Stimulated activated CD4-positive, alpha-beta T cell treated with anti-CD3 and anti-CD28 coated beads, Interleukin-12 subunit alpha, Interleukin-12 subunit beta, amount 100 ng/mL, for 48 hours (primary cell): ENCODE measurements at places on chromosomes 5 and 9.
A peak's percentile ranks its signal among the peaks of the same experiment; 100 is the strongest.

GRCh38 chr9:111078391-111079038 is 40.2 kb upstream of the LPAR1 start:
- DNase-seq, result no peak

GRCh38 chr5:169389318-169389717 is 88.4 kb upstream of the SLIT3 start:
- DNase-seq, result no peak

DNA sequence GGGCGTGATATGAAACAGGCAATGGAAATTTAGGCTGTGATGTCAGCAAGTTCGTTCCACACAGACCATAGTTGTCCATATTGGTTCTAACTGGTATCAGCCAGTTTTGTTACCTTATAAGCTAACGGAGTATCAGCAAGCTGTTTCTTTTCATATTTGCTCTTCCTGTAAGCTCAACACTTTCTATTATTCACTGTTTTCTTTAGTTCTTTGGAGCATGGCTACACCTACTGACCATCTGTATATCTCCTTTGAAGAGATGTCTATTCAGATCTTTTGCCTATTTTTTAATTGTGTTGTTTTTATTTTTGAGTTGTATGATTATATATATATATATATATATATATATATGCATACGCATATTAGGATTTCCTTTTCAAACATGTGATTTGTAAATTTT is 1057.2 kb upstream of the CDH10 start:
- DNase-seq, result no peak

DNA sequence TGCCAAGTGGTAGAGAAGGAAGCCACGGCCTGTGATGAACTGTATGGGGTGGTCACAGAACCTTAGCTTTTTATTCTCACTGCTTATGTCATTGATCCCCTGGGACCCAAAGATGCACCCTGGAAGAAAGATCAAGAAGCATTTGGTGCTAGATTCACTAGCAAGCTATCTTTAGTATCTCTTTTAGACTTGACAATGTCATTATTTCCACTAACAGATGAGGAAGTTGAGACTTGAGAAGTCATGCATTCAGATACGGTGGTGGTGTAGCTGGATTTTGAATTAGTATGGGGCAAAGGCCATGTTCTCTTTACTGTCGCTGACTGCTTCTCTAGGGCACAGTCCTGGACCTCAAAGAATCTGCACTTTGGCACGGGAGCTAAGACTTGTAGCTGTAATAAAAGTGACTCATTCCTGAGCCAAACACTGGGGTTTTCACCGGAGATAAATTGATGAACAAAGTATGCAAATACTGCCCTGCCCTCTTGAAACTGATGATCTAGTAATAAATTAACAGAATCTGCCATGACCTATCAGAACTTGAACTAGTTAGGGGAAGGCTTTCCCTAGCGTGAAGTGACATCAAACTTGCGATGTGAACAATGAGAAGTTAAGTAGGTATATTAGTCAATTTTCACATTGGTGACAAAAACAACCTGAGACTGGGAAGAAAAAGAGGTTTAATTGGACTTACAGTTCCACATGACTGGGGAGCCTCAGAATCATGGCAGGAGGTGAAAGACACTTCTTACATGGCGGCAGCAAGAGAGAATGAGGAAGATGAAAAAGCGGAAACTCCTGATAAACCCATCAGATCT is 5.4 kb downstream of the GDA start:
- DNase-seq, result no peak

DNA sequence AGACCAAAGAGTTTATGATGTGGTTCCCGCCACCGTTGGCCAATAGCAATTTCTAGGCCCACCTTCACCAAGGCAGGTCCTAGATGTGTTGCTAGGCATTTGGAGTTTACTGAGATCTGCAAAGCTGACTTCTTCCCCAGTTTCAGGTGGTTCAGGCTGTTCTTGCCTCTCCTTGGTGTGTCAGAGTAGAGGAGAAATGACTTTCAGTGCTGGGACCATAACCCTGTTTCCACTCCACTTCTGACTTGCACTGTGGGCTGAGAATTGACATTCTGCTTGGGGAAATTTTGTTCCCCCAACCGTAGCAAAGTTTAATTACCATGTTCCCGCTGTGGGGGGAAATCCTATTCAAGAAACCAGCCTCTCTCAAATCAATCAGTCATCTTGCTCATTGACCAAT is 128.0 kb upstream of the GABRP start:
- DNase-seq, result no peak

- DNase-seq, result no peak
These were observed 232.3 kb downstream of the TLR4 start for GRCh38 chr9:117936185-117937130.

DNA sequence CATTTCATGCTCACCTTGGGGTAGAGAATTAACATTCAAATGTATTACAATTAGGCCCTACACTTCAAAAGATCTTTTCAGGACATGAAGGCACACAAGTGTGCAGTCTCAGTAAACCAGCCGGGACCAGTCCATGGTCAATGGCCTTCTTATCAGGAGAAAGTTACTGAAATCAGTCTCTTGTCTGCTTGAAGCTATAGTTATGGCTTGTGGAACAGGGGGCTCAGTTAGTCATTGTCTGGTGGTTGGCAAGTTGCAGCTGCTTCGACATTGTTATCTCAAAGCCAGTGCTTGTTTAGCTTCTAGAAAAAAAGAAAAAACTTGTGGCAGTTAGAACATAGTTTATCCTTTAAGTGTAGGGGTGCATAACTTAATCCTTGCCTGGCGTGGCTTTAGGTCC is 213.1 kb upstream of the ACO1 start:
- DNase-seq, result no peak

DNA sequence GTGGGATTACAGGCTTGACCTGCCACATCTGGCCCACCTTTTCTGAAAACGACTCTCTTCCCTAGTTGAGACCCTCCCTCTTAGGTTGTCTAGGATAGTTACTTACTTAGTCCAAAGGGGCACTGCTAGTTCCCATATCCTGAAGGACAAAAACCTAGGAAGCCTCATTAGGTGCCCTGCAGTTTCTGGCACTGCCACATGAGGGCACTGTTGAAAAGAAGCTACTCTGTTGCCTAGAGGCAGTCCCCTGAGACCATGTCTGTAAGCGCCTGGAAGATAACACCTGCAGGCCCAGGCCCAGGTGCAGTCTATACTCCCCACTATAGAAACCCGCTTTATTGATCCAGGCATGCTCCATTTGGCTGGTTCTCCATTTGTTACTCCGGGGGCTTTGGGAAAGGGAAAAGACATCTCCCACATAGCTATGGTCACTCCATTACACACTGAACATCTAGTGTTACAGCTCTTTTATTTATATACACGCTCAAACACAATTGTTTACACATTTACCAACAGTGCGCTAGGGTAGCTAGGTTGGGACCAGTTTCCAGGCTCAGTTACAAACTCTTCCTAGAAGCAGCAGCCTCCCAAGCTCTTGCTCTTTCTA is 73.4 kb upstream of the PPARGC1B start:
- DNase-seq, result no peak

DNA sequence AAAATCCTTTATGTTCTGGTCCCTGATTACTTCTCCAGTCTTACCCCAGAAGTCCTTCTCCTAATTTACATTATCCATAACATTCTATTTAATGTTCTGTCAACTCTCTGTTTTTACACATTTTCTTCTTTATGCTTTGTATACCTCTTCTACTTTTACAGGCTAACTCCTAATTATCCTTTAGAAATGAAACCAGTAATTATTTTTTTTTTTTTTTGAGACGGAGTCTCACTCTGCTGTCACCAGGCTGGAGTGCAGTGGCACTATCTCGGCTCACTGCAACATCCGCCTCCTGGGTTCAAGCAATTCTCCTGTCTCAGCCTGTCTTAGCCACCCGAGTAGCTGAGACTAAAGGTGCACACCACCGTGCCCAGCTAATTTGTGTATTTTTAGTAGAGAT is 9.0 kb downstream of the CENPK start:
- DNase-seq, result no peak

DNA sequence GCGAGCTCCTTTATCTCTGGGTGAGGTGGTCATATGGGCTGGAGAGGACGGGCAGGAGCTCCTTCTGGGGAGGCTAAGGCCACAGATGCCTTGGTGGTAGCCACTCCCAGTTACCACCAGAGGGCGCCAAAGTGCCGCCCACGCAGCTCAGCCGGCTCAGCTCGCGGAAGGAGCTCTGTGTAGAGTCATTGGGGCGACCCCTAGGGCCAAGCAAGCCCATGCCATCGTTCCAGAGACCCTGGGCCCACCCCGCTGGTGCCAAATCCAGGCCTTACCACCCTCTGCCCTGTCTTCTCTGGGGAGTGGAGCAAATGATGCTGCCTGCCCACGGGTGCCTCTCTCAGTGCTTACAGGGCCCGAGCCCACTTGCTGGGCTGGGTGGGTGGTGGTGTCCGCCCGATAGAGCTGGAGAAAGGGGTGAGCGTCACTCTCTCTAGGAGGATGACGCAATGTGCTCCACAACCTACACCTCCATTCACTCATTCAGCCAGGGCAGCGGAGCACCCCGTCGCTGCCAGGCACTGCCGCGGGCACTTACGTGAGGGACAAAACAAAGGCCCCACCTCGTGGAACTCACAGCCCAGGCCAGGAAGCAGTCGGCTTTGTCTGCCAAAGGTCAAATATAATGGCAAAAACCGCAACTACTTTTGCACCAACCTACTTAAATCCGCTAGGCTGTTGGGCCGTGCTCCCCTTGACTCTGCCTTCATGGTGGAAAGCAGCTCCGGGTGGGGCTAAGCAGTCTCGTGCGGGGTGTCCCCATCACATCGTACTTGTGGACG is 13.8 kb downstream of the TSPAN17 start:
- peak; percentile 74 for DNase-seq

DNA sequence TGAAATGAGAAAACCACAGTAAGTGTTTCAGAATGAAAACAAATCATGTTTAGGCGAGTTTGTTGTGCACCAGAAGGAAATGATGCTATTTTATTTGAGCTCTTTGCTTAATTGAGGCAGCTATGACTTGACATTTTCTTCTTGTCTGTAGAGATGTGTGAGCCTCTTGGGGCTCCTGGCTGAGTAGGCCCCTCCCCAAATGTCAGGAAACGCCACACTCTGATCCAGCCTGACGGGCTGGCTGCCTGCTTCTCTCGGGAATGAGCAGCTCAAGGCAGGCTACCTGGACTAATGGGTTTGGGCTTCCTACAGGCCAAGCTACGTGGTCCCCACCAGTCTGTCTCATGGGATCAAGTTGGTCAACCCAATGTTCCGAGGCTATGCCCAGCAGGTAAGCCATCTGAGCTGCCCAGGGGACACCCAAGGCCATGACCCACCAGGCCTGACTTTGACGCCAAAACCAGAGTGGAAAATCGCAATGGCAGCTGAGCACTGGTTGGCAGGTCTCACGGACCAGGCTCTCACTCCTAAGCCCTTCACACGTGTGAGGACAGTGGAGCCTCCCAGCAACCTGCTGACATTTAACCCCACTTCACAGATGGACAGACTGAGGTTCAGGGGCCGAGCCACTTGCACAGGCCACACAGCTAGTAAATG is 29.9 kb downstream of the USP20 start:
- DNase-seq, result no peak

GRCh38 chr9:116269250-116269649 is 115.7 kb downstream of the PAPPA start:
- DNase-seq, result no peak

DNA sequence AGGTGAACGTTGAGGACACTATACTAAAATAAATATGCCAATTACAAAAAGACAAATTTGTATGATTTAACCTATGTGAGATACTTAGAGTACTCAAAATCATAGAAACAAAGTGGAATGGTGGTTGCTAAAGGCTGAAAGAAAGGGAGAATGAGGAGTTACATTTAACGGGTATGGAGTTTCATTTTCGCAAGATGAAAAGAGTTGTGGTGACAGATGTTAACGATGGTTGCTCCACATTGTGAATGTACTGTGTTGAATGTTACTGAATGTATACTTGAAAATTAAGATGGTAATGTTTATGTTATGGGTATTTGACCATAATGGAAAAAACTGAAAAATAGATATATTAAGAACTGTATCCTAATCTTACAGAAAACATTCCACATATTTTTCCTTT is 51.3 kb upstream of the MOCS2 start:
- DNase-seq, result no peak

DNA sequence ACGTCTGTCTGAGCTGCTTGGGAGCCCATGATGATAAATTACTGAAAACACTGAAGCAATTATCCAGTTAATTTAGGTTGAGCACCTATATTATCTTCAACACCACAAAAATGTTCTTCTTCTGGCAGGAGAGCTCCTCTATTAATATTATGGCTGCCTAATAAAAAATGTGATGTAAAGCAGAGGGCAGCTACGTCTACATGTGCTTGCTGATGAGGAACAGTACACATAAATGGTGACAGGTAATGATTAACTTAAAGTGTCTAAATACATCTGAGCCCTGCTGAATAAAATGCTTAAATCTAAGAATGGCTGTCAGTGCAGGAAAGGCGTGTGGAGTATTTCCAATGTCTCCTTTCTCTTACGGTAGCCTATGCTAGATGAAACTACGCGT is 131.3 kb upstream of the NR3C1 start:
- no peak for DNase-seq

- no peak for DNase-seq
These were observed 14.6 kb upstream of the TNIP1 start for GRCh38 chr5:151095341-151096000.

DNA sequence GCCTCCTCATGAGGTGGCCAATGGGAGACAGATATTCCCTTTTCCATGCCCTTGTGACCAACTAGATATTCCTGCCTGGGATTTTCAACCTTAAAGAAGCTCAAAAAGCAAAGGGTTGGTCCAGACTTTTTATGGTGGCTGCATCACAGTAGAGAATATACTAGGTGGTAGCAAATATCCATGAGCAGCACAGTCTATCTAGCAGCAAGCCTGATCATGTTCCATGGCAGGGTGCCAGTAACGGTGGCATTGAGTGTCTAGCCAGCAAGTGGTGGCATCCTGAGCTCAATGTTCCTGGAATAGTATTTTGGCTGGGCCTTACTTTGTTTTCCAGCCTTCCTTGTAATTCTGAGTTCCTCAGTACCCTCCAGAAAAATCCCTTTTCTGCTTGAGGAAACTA is 25.8 kb downstream of the CDC25C start:
- DNase-seq, result no peak

- DNase-seq, result no peak
These were observed 252.6 kb upstream of the IRX4 start for GRCh38 chr5:2135354-2135753.

- no peak for DNase-seq
These were observed 216.8 kb downstream of the SEMA5A start for GRCh38 chr5:9329125-9329524.

DNA sequence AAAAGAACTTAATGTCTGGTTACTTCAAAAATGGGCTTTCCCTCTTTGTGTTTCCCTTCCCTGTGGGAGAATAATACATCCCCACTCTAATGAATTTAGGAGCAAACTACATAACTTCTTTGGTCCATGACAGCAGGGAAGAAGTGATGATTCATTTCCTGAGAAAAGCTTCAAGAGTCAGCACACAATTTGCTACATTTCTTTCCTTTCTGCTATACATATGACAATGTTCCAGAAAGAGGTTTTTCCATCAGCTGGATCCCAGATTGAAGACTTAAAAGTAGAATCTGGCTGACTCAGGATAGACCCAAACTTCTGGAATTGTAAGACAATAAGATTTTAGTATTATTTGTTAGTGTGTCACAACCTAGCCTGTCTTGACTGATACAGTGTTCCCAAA is 126.1 kb downstream of the DRD1 start:
- no peak for DNase-seq

- no peak for DNase-seq
These were observed 466.2 kb downstream of the ENC1 start for GRCh38 chr5:74174366-74174765.

- peak; percentile 96 for DNase-seq
These were observed 66.0 kb upstream of the CAMK4 start for GRCh38 chr5:111158105-111158744.
